ENCODE measurements at places on chromosomes 4 and X. TPM values are rescaled to one million over a fixed set of nuclear protein-coding genes. Genes with fewer than 3 reads are reported as not detected.

Gene GAGE12H
- total RNA-seq: not detected

Gene IL21
- total RNA-seq: 95.3 TPM

Gene NEIL3
- total RNA-seq: 15.5 TPM

Gene ODAPH
- 0.43 TPM for total RNA-seq

Gene DCAF16
- 47.1 TPM for total RNA-seq

Gene MTHFD2L
- total RNA-seq: 9.4 TPM

Gene LRCH2
- total RNA-seq: not detected

Gene SMIM31
- not detected for total RNA-seq

Gene RAB39B
- 9.9 TPM for total RNA-seq

Gene TLR6
- 1.1 TPM for total RNA-seq

Gene ATOH1
- total RNA-seq: not detected

Gene TLR2
- total RNA-seq: 0.47 TPM

Gene MGARP
- total RNA-seq: 0.21 TPM

Gene CFP
- total RNA-seq: 4.4 TPM

Gene SPACA5
- not detected for total RNA-seq

Gene LANCL3
- total RNA-seq: 0.28 TPM

Gene LRIT3
- total RNA-seq: 0.09 TPM

Gene PRICKLE3
- 22.7 TPM for total RNA-seq

Gene BEX5
- 0.71 TPM for total RNA-seq

Gene FGFBP1
- total RNA-seq: not detected

Gene HAND2
- total RNA-seq: not detected

Gene GLRA3
- not detected for total RNA-seq

Gene SORBS2
- not detected for total RNA-seq

Gene CLDN34
- not detected for total RNA-seq

Gene ZNF674
- 2.1 TPM for total RNA-seq

Gene GAGE2A
- total RNA-seq: not detected

Gene ASB9
- total RNA-seq: 0.33 TPM

Gene PPEF1
- total RNA-seq: not detected

Gene CENPU
- total RNA-seq: 75.5 TPM

Gene VSIG4
- total RNA-seq: not detected

Gene MAGEB5
- total RNA-seq: not detected

Gene GDPD2
- 0.19 TPM for total RNA-seq

Gene ZNF711
- 0.12 TPM for total RNA-seq

Gene L1CAM
- 1.3 TPM for total RNA-seq

Gene GSX2
- not detected for total RNA-seq

Gene PAGE5
- total RNA-seq: not detected

Gene PPP1R2C
- total RNA-seq: not detected

Gene HS6ST2
- 1.2 TPM for total RNA-seq

Gene SULT1B1
- total RNA-seq: 0.23 TPM

Gene TRAM1L1
- not detected for total RNA-seq
